ENCODE measurements at places on chromosomes 5 and 9.

DNA sequence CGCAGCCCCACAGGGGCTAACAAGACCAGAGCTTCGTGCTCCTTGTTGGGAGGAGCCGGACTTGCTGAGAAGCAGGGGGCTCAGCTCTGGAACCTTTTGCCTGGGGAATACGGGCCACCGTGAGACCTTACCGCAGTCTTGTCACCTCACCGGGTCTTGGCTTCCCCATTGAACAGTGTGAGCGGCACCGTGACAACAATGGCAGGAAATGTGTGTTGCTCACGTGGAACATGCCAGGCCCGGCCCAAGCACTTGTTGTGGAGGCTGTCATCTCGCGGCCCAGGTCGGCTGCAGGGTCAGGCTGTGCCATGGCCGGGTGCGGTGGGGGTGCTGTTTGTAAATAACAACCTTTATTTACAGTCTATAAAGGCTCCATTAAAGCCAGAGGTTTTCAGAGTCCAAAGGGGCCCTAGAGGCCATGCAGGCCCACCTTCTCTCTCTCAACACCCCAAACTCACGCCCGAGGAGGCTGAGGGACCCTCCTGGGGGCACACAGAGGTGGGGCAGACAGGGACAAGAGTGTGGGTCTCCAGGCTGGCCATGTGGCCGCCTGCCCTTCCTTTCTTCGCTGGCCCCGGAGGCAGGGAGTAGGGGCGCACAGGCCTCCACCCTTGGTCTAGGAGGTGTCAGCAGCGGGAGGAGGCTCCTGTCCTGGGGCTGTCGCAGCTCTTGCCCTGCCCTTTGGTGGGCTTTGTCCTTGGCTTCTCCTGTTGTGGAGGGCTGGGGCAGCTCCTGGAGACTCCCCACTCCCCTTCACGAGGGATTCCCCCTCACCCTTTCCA is 79.7 kb downstream of the TSPAN17 start:
- DNase-seq: no peak

GRCh38 chr9:120982836-120983235 is 56.2 kb upstream of the TRAF1 start:
- no peak for DNase-seq

GRCh38 chr5:59533730-59534108 is 359.8 kb downstream of the PDE4D start:
- no peak for DNase-seq

GRCh38 chr5:81533629-81534405 is 139.9 kb upstream of the ACOT12 start:
- DNase-seq: no peak

DNA sequence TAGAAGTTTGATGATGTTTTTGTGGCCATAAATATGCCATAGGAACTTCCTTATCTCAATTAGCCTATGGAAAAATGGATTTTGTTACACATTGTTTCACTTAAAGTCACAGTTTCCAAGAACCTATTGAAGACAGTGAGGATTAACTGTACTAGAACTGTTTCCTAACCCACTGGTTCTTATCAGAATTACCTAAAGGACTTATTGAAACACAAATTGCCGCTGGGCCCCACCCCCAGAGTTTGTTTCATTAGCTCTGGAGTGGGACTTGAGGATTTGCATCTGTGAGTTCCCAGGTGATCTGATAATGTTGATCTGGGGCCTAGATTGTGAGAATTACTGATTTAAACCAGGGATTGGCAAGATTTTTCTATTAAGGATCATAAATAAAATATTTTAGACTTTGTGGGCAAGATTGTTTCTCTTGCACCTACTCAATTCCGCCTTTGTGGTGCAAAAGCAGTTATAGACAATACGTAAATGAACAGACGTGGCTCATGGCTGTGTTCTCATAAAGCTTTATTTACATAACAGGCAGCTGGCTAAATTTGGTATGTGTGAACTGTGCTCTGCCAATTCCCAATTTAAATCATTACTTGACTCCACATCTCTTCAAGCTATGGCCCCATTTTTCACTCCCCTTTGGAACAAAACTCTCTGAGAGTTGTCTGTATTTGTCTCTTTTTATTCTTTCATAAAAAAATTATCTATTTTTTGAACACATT is 9.3 kb downstream of the JAK2 start:
- DNase-seq: no peak

DNA sequence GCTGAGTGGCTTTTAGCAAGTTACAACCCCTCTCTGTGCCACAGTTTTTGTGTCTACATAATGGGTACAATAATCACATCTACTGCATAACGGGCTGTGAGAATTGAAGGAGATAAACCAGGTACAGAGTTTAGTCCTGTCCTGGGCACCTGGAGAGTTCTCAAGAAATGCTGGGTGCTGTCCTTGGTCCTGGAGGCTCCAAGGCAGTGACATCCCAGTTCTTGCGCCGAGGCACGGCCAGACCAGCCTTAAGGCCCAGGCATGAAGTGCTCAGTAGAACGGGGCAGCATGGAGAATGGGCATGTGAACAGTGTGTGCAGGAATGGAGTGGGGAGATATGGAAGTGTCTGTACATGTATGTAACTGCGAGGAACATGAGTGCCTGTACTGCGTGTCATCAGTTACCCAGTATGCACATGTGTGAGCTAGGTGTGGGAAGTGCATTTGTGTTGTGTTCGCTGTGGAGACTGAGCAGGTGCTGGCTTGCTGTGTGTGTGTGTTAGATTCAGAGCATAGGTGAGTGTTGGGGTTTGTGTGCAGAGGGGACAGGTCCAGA is 6.3 kb upstream of the UNC5A start:
- DNase-seq: no peak

DNA sequence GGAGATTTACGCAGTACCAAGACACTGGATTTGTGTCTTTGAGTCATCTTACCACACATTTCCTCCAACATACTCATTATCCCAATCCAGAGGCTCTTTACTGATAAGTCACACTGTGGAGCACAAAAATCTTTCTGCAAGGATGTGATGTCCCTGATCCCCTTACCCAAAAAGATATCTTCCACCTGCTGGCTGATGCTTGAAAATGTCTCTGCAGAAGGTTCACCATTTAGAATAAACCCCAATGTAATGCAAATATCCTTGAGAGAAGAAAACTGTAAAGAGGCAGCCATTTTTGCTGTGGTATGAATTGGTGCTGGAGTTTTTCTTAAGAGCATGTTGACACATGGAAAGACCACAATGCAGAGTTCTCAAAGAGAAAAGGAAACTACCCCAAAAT is 65.7 kb upstream of the RORB start:
- no peak for DNase-seq

- no peak for DNase-seq
These were observed 52.9 kb downstream of the COMMD10 start for GRCh38 chr5:116137544-116138378.

GRCh38 chr5:10678244-10678643 is 82.8 kb downstream of the DAP start:
- DNase-seq: no peak

DNA sequence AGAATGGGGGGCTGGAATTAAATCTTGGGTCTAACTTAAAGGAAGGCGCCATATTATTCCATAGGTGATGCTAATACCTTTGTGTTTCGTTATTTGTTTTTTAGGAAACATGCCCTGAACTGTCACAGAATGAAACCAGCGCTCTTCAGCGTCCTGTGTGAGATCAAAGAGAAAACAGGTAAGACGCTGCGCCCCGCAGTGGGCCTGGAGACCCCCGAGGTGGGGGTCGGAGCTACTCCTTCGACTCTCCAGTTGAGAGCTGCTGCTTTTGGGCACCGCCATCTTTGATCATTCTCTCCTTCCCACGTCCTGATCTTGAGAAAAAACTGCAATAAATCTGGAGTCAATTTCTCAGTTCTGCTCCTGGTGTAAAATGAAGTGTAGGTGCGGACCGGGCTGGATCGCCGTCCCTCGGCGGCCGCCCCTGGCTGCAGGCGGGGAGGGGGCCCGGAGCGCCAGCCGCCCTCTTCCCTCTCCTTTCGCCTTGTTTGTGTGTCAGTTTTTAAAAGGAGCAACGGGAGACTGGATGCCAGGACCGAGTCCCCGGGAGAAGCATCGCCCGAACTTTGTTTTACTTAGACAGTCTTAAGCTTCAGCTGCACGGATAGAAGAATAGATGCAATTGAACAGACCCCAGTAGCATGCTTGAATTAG is 1.4 kb downstream of the PBX3 start:
- DNase-seq: no peak

DNA sequence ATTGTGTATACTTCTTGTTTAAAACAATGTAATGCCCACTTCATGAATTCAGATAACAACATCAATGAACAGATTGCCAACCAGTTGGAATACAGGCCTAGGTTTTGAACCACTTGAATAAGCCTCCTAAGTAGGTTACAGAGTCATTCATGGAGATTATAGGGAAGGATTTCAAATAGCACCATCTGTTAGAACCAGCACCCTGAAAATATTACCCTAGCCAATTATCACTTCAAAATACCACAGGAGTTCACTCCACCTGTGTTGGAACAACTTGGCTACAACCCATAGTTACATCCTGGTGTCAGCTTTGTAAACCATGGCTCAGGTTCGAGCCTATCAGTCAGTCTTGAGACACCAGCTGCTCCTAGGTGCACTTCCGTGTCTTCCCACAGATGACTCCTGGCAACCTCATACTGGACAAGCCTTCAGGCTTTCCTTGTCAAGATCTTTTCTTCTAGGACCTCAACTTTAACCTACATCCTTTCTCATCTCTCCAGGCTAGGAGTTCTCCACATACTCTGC is 350.0 kb downstream of the DEPDC1B start:
- DNase-seq: no peak

GRCh38 chr5:159412284-159413046 is 82.2 kb upstream of the IL12B start:
- DNase-seq: peak; percentile 45

- no peak for DNase-seq
These were observed 371.4 kb downstream of the TLE1 start for GRCh38 chr9:81317939-81318338.

- DNase-seq: no peak
These were observed 436.7 kb downstream of the ZSWIM6 start for GRCh38 chr5:61768692-61769281.

- DNase-seq: no peak
These were observed 36.5 kb downstream of the SHB start for GRCh38 chr9:38032266-38033110.

DNA sequence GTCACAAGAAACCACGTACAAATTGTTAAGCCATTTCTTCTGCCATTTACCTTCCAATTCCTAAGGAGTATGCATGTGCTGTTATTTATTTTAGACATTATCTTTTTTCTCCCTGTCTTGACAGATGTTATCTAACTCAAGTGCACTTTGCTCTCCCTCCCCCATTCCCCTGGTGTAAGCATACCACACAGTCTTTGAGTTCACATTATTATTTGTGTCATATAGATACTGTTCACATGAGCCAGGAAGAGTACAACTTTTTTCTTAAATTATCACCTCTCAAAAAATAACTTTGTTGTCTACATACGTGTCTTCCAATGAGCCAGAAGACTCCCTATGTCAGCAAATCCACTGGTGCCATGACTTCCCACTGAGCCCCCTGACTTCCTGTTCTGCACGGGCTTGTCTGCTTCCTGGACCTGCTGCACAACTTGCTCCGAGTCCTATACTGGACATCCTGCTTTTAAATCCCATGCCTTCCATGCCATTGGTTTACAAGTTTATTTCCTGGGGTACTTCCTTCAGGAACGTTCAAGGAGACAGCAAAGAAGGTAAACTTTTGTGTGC is 19.9 kb upstream of the FAM120A start:
- no peak for DNase-seq

DNA sequence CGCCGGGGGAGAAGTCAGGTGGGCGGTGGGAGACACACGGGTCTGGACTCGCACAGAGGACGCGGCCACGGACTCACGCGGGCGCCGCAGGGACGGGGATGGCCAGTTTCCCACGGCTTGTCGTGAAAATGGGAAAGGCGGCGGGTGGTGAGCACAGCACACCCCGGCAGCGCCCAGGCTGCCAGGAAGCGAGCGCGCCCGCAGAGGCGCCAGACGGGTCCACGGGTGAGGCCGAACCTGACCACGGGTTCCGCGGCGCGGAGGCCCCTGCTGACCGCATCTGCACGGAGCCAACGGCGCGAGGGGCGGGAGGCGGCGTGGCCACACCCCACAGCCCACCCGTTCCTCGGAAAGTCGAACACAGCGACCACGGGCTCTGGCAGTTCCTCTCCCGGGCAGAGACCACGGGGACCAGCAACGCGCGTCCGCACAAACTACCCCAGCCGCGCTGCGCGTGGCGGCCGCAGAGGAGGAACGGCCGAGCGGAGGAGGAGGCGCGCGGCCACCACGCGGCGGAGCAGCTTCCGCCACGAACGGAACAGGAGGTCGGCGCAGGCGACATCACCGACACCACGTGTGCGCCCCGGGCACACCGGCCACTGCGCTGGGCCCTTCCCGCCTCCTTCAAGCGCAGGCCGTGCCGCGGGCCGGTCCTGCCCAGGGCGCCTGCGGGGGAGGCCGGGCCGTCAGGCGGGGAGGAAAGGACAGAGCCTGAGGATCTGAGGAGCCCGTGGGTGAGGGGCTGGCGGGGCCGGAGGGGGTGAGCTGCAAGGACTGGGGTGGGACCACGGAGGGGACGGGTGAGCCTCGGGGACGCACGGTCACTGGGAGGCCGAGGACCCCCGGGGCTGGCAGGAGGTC is 5.6 kb downstream of the EXD3 start:
- DNase-seq: no peak

- no peak for DNase-seq
These were observed 1045.2 kb downstream of the CDH12 start for GRCh38 chr5:21807953-21808352.

DNA sequence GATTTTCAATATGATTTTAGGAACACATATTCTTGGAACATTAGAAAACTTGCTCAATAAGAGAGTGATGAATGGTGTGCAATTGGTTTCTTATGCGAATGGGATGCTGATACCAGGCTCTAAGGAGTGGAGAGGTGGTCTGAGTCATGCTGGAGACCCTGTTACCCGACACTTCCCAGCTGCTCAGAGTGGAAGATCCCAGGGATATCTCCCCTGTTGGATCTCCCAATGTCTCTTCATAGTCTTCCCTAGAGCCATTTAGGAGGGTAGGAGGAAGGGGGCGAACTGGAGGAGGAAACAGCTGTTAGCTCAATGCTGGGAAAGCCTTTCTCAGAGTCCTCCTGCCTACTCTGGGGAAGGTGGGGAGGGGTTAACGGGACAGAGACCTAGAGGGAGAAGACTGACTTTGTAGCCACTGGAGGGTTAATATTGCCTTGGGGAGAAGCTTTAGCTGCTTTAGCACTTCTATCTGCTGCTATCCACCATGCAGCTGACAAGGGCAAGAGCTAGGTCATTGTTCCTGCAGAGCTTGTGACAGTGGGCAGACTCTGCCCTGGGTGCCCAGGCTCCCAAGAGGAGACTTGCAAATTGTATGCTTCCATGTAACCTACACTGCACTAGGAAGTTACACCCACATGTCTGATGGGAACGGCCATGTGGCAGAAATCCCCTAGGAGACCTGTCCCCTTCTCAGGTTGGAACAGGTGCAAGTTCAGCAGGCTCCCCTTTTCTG is 301.0 kb downstream of the GADD45G start:
- DNase-seq: no peak
